NCI-H748 treated with DMSO at 0.1 percent for 48 hours (cell line): ENCODE measurements at places on chromosomes 12 and 14.

- no peak for DNase-seq
Measured at GRCh38 chr12:12072064-12072760, 1.5 kb downstream of the BCL2L14 start.

GRCh38 chr12:269191-269590 lies 6.6 kb upstream of the SLC6A13 start:
- DNase-seq: no peak

GRCh38 chr14:37116933-37117849 lies 55.2 kb downstream of the SLC25A21 start:
- no peak for DNase-seq

- DNase-seq: peak; percentile 67
Measured at GRCh38 chr12:103840876-103841689, at the start of gene NT5DC3. TSS of gene NT5DC3 (minus strand) at chr12:103841234. CDS start at chr12:103841156, 78 bp downstream.

DNA sequence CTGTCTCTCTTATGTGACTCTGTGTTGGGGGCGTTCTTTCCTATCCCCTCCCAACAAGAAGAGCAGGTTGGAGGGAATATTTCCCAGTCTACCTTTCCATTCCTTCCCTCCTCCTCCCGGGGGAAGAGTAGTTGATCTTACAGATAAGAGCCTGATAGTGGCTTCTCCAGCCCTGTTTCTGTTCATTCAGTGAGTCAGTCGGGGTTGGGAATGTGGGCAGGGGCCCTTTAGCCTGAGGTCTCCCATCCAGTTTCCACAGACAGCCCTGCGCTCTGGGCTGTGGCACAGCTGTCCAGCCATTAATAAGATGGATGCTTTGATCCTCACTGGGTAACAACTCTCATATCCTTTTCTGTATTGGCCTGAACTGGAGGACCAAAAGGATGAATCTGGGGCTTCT lies 18.1 kb upstream of the PPP1R1A start:
- DNase-seq: no peak

DNA sequence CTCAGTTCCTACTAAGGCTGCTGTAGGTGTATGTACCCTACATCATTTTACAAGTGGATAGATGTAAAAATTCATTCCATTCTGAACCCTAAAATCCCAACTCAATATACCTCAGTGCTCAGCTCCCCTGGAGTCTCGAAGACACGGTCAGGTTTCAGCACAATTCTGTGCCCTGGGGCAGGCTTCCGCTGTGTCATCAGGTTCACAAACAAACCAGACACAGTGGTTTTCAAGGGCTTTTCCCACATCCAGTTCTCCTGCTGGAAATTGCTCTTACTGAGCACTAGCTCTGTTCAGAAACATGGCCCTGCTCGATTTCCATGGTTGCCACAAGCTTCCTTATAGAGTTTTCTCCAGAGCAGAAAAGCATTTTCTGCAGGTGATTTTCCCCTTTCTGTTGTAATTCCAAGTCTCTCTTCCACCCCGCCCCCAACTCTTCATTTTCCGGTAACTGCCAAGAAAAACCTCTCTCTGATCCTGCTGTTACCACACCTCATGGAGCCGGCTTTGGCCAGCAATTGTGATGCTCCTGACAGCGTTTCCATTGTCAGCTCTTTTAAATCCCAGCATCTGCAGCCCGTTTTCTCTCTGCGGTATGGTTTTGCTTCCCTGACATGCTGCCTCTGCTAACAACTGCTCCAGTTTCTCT lies 483.0 kb upstream of the CCDC196 start:
- no peak for DNase-seq

DNA sequence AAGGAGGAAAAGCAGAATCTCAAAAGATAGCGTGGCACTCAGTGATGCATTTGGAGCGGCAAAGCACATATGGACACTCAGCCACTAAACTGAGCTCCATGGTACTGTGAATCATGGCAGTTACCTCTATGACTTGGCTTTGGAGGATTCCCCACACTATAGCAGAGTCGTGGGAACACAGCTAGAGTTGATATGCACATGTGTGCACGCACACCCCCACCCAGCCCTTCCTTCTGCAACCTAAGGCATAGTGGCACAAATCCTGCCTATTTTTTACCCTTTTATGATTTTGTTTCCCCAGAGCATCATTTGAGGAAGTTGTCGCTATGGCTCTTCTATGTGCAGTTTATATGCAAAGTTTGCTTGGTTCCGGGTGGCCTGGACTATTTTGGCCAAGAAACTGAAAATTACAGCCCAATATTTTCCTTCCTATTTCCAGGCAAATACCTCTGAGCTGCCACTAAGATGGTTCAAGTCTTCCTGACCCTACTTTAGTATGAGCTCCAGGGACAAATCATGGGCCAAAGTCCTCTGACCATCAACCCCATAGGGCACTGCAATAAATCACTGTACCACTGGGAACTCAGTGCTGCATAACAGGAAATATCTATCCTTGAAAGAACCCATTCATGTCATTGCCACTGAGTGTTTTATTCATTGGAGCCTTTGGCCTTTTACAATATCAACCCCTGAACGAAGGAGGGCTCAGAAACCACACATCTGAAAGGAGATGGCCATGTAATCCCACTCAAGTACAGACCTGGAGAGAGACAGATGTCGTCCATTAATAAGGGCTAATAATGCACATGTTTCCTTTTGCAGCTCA lies 177.5 kb downstream of the EGLN3 start:
- no peak for DNase-seq

DNA sequence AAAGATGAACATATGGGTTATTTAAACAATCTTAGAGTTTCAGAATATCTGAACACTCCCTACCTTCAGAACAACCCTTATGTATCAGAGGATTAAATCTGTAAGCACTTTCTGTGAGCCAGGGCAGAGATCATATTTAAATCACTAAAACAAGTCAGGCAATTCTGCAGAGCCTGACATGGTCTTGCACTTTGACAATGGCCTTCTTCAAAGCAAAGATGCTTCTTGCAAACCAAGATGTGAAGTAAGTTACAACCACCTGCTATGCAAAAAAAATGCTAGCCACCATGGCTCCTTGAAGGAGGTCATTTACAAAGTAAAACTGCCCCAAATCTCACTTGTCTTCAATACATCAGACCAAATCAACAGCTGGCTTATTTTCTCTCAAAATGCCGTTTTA lies 3.2 kb downstream of the PPP1CC start:
- DNase-seq: no peak

DNA sequence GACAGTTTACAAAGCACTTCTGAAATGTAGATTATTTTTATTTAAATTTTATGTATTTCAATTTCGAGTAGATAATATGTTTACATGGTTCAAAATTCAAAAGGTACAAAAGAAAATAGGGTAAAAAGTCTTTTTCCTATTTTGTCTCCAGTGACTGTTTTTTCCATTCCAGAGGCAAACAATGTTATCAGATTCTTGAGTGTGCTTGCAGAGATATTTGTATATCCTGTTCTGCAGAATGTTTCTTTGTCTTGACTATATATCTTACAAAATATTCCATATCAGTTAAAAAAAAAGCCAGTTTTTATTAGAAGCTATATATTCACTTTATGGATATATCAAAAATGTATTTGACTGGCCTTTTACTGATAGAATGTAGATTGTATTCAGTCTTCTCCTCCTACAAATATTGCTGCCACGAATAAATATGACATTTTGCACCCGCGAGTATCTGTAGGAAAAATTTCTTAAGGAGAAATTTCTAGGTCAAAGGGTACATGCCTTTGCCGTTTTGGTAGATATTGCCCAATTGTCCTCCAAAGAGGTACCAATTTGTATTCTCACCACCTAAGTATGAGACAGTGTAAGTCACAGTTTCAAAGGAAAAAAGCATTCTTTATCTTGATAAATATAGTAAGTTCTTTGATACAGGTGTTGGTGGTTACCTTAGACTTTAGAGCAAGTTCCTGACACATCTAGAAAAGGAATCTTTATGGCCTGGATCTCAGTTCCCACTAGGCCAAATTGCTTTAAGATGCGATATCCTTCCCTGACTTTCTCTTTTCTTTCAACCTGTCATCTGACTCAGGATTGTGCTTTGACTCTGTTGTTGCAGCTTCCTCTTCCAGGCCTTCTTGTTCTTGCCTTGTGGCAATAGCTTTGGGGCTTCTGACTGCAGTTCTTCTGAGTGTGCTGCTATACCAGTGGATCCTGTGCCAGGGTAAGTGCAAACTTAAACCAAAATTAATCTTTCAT lies 2.3 kb downstream of the KLRG1 start:
- no peak for DNase-seq
